ENCODE measurements at places on chromosomes 12 and 14. TPM values are rescaled to one million over a fixed set of nuclear protein-coding genes. Genes with fewer than 3 reads are reported as not detected.

The COX8C gene
- total RNA-seq, result not detected

The TEAD4 gene
- total RNA-seq, result 2.4 TPM

The OTUB2 gene
- total RNA-seq, result 1.9 TPM

The HCAR3 gene
- total RNA-seq, result 0.96 TPM

The GPR132 gene
- 4.1 TPM for total RNA-seq

The OR4E2 gene
- total RNA-seq, result 8.4 TPM

The REP15 gene
- 1.9 TPM for total RNA-seq

The PIWIL1 gene
- 1.4 TPM for total RNA-seq

Data from umbilical cord (tissue), 2 donors.